Kidney glomerular epithelial cell (primary cell): ENCODE measurements at places on chromosomes 2 and 18.
A peak's percentile ranks its signal among the peaks of the same experiment; 100 is the strongest.

- no peak for DNase-seq
Observed at GRCh38 chr2:129469389-129469788, 510.1 kb upstream of the RAB6C start.

- peak; percentile 16 for DNase-seq
Observed at GRCh38 chr18:61992923-61993322, 100.1 kb upstream of the RNF152 start.

GRCh38 chr2:58644451-58644850 is 403.3 kb upstream of the FANCL start:
- no peak for DNase-seq

DNA sequence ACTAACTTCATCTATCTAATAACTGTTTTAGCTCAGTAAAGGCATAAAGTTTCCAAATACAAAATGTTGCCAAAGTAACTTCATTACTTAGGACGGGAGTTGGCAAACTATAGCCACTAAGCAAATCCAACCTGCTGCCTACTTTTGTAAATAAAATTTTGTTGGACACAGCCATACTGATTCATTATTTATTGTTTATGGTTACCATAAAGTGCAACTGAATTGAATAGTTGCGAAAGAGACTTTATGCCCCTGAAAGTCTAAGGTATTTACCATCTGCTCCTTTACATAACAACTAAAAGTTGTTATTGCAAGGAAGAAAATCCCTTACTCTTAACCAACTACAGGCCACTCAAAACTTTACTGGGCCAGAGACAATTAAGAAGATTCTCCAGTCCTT is 256.7 kb upstream of the RBBP8 start:
- DNase-seq, result no peak

DNA sequence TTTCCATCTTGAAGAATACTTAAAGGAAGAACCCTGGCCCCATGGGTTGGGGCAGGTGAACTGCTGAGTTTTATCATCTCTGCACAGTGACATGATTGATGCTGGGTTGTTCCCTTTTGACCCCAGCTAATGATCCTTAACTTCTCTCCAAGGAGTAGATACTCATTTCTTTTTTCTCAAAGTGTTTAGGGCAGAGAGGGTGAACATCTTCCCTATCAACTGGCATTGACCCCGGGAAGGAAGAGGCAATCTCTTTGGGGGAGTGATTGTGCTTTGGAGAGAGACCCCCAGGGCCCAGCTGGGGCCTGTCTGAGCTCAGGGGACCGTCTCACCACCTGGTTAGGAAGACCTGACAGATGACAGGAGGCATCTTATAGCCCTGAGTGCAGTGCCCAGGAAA is 190.6 kb downstream of the FHOD3 start:
- no peak for DNase-seq

DNA sequence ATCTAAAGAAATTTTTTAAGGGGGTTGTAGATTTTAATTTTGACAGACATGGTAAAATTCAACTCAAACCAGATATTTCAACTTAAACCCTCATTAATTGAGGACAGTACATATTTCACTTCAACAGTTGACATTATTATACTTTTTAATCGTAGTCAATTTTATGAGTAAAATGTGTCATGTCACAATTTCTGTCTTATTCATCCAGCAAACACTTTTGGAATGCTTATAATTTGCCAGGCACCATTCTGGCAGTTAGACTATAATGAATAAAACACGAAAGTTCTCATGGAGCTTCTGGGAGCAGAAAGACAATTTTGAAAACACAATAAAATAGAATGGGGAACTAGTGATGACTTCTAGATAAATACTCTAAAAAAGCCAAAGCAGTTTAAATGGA is 1094.8 kb downstream of the SUCLG1 start:
- no peak for DNase-seq

DNA sequence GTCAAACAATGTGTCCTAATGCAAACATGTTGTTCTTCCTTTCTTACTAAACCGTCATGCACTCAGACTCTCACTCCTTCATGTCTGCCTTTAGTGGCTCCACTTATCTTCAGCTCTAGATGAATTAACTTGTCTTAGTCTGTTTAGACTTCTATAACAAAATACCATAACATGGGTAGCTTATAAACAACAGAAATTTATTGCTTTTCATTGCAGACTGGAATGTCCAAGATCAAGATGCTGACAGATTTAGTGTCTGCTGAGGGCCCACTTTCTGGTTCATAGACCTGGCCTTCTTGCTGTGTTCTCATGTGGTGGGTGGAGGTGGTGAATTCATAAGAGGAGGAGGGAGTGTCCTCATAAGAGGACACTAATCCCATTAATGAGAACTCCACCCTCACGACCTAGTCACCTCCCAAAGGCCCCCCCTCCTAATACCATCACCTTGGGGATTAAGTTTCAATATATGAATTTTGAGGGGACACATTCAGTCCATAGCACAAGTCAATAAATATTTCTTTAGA is 32.3 kb downstream of the RALBP1 start:
- no peak for DNase-seq

DNA sequence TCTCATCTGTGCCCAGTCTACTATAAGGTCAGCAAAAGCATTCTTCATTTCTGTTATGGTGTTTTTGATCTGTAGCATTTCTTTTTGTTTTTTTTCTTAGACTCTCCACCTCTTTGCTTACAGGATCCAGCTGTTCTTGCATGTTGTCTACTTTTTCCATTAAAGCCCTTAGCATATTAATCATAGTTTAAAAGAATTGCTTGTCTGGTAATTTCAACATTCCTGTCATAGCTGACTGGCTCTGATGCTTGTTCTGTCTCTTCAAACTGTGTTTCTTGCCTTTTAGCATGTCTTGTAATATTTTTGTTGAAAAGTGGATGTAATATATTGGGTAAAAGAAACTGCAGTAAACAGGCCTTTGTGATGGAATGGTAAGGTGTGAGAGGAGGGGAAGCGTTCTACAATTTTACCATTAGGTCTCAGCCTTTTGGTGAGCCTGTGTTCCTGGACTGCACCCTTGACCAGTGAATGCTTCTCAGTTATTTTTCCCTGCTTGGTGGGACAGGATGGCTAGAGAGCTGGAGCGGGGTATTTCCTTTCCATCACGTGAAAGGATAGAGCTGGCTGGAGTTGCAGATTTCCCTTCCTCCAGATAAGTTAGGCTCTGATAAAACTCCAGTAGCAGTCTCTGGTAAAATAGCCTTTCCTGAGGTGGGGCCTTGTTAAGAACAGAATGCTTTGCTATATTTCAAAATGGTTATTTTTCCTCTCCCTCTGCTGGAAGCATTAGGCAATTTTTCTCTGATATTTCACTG is 65.4 kb downstream of the PLA2R1 start:
- DNase-seq, result peak; percentile 82

- DNase-seq, result no peak
Observed at GRCh38 chr2:53727921-53728320, 39.7 kb upstream of the CHAC2 start.

DNA sequence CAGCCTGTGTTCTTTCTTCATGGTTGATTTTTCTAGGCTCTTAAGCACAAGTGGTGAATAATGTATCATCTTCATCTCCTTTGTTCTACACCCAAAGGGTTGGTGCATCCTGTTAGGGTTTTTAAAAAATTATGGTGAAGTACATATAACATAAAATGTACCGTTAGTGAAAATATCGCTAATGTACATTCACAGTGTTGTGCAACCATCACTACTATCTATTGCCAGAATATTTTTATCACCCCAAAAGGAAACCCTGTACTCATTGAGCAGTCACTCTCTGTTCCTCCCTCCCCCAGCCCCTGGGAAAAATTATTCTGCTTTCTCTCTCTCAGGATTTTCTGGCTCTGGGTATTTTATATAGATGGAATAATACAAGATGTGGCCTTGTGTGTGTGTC is 98.5 kb downstream of the PRKCE start:
- DNase-seq, result no peak

- no peak for DNase-seq
Observed at GRCh38 chr2:209592106-209592505, 168.3 kb downstream of the MAP2 start.

- DNase-seq, result no peak
Observed at GRCh38 chr2:173400760-173401159, 46.1 kb downstream of the CDCA7 start.

DNA sequence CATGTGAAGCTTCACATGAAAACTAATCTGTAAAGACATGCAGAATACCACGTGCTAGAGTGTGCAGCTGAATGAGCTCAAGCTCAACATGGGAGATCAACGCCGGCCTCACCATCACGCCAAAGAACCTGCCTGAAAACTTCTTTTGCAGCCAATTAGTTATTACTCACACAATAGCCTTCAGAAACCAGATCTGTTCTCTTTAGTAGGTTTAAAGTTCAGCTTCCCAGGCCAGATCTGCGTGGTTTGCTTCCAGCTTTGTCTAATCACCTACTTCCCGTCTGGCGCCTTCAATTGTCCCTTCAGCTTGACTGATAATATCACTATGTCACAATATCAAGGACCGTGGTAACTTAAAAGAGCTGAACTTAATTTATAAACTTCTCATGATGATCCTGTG is 68.0 kb upstream of the ZNF236 start:
- DNase-seq, result no peak

- no peak for DNase-seq
Observed at GRCh38 chr18:6755107-6755506, 25.6 kb downstream of the ARHGAP28 start.

- no peak for DNase-seq
Observed at GRCh38 chr2:46804794-46805193, 110.8 kb downstream of the MCFD2 start.

DNA sequence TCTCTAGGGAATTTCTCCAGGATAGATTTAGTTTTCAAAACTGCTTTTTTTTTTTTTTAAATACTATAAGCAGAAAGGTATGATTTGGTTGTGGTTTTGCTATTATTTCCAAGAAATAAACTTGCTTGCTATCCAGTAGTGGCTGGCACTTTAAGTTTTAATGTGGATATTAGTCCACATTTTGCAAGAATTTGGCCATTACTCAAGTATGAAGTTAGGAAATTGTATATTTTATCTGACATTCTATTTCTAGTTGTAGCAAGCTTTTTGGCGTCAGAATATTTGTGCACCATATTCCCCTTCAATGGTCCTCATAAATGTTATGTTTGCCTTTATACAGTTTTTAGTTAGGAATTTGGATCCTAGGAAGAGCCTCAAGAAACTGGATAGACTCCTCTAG is 226.3 kb downstream of the ZNF521 start:
- DNase-seq, result no peak

- DNase-seq, result no peak
Observed at GRCh38 chr2:108936866-108937265, 52.2 kb downstream of the EDAR start.

DNA sequence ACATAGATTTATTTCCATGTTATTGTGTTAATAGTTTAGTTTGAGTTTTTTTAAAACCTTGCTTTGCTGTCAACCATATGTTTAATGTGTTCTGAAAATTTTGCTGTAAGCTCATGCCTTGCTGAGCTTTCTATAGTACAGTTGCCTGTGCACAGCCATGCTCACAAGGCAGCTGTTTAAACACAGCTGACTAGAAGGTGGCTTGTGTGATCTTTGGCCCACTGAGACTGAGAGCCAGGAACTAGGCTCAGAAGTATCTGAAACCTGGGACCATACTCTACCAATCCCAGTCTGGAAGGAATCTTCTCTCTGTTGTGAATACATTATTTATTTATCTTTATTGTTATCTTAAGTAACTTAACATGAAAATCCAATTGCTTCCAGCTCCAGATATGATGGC is 350.5 kb downstream of the KIAA1328 start:
- no peak for DNase-seq

DNA sequence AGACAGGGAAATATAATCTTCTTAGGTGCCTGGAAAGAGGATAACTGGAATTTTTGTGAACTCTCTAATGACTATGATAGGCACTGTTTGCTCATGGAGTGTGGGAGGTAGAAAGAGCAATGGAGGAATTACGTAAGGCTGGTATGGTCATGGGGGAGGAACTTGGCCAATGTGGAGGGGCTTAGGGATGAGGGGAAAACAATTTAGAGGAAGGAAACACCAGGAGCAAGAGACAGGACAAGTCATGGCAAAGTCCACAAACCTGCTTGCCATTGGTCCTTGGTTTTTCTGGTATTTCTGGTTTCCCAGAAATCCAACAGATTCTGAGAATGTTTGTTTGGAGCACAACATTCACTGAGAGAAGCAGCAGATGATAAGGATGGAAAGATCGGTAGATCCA is 274.2 kb downstream of the DYSF start:
- DNase-seq, result no peak

GRCh38 chr2:119156891-119157773 is 1.4 kb downstream of the C1QL2 start:
- no peak for DNase-seq

DNA sequence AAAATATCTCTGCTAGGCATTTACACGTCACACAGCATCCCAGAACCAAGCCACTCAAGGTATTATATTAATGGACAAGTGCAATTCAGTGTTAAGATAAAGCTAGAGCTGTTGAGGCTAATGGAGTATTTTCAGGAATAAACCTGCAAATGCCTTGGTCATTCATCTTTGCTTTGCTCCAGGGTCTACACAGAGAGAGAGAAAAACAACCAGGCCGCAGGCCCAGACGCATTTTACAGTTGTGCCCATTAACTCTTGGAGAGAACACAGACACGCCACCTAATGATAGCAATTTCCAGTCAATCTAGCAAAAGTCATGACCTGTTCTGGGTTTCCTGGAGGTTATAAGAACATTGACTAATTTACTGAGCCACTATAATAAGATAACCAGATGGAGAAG is 829.3 kb downstream of the LRRTM4 start:
- DNase-seq, result no peak

DNA sequence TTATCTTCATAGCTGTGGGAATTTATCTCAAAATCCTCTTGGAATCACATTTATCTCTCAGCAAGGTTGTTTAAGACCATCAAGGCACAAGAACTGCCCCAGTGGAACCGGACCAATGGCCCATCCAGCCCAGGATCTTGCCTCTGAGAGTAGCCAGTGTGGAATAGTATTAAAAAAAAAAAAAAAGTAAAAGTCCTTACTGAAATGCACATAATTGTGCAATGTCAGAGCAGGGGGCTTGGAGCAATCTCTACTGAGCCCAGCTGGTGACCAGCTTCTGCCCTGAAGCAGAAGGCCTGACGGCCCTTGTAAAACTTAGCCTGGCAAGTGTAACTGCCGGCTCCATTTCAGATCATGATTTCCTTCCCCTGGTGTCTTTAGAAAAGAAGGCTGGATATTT is 355.6 kb upstream of the PIK3C3 start:
- DNase-seq, result no peak

- no peak for DNase-seq
Observed at GRCh38 chr2:215003001-215003400, 135.4 kb downstream of the ABCA12 start.

DNA sequence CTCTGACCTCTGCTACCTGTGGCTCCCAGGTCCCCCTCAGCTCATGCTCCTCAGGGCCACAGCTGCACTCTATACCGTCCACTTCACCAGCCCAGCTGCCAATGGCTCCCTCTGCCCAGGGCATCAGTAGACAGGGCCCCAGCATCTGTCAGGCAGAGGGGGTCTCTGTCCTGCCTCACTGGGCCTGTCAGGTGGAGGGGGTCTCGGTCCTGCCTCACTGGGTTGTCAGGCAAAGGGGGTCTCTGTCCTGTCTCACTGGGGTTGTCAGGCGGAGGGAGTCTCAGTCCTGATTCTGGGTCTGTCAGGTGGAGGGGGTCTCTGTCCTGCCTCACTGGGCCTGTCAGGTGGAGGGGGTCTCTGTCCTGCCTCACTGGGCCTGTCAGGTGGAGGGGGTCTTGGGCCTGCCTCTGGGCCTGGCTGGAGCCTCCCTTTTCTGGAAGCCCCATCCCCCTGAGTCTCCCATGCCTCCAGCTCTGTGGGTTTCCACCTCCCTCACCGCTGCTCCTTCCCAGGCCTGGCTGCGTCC is 19.9 kb downstream of the SNORC start:
- DNase-seq, result no peak
